Type B pancreatic cell (in vitro differentiated cells): ENCODE measurements at places on chromosomes 11 and 22.

- DNase-seq: no peak
- peaks cover 46% of the 10 kb centered on the region for H3K27me3 ChIP-seq
- no peak overlapping the region for H3K4me3 ChIP-seq
- H3K27ac ChIP-seq: no peak overlapping the region
Measured at GRCh38 chr22:39938509-39939111, 21.6 kb upstream of the TMA7B start.

DNA sequence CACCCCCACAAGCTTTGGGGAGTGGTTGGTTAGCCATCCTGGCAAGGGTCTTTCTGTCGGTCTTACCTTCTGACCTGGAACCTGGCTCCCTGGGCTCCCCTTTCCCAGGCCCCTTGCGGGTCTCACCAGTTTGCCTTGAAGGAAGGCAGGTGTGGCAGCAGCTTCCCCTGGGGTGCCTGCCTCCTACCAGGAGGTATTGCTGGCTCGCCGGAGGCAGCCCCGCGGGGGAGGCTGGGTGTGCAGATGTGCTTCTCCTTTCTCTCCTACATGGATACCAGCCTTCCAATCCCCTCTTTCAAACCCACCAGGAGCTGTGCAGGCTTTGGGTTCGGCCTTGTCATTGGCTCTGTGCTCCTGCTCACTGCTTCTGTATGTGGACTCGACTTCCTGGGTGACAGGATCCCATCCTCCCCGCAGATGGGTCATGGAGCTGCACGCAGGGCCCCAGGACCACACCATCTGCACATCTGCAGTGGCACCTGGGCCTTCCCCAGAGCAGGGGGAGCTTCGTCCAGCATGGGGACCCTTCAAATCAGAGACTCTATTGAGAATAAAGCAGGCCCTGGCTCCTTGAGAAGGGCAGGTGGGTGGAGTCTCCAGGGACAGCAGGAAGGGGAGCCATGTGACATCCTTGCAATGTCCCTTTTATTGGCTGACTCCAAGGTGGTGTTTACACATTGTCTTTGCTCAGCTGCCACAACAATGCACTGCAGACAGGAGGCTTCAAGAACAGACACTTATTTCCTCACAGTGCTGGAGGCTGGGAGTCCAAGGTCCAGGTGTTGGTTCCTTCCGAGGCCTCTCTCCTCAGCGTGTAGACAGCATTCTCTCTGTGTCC lies 592.0 kb downstream of the BRD1 start:
- peak; percentile 56 for DNase-seq
- no peak overlapping the region for H3K27ac ChIP-seq
- H3K4me1 ChIP-seq: no peaks in the 10 kb centered on the region
- no peak overlapping the region for H3K4me3 ChIP-seq

DNA sequence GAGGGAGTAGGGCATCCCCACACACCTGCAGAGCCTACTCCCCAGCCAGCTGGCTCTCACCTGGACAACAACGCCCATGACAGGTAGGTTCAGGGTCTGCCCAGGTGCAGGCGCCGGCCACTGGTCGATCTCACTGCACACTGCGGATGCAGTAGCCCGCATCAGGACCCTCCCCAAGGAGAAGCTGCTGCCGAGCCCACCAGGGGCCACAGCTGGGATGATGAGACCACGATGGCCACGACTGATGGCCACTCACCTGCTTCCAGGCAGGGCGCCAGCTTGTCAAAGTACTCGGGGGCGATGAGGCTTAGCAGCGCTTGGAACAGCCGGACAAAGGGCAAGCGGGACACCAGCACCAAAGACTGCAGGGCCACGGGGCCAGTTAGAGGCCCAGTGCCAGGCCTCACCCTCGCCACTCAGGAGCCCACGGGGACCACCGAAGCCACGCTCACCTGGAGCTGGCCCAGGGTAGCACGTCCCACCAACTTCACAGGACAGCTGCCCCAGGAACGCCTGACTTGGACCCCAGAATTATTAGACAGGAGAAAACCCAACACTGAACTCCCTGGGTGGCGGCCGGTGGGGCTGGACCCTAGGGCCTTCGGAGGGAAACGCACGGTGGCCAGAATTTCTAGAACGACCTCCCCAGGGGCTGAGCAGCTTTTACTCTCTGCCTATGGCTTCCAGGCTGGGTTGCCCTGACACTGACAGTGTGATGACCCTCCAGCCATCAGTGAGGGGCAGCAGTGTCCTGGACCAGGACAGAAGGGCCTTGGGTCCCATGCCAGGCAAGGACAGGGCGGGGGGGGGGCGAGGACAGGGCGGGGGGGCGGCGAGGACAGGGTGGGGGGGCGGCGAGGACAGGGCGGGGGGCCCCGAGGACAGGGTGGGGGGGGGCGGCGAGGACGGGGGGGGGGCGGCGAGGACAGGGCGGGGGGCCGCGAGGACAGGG lies 8.9 kb upstream of the PLXNB2 start:
- no peaks in the 10 kb centered on the region for H3K36me3 ChIP-seq
- no peaks in the 10 kb centered on the region for H3K27me3 ChIP-seq
- no peak for DNase-seq
- H3K27ac ChIP-seq: no peak overlapping the region

DNA sequence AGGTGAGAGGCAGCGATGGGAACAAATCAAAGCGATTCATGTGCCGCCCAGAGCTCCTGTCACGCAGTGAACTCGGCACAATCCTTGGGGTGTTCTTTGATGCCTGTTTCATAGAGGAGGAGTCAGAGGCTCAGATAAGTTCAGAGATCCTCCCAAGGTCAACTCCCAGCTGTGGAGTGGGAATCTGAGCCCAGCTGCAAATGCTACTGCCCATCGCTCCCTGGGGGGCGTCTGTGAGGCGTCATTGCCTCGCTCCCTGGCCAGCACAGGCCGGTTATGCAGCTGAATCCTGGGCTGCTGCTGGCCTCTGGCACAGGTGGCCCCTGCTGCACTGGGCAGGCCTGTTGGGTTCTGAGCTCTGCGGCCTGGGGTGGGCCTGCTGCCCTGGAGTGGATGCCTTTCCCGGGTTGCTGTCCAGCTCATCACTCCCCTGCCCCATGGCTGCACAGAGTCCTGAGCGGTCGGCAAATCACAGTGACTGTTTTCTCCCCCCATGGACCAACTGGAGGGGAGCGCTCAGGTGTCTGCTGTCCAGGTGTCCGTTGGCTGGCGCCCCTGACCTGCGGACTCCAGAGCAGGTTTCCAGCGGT lies 36.3 kb upstream of the SHISAL1 start:
- no peak overlapping the region for H3K27ac ChIP-seq
- peaks cover 1% of the 10 kb centered on the region for H3K27me3 ChIP-seq
- no peaks in the 10 kb centered on the region for H3K36me3 ChIP-seq

- DNase-seq: no peak
- no peaks in the 10 kb centered on the region for H3K27me3 ChIP-seq
- no peak overlapping the region for H3K27ac ChIP-seq
Measured at GRCh38 chr11:94629741-94630140, 62.6 kb downstream of the PIWIL4 start.

- peaks cover 4% of the 10 kb centered on the region for H3K27me3 ChIP-seq
- no peak overlapping the region for H3K27ac ChIP-seq
- DNase-seq: no peak
- no peaks in the 10 kb centered on the region for H3K36me3 ChIP-seq
Measured at GRCh38 chr11:127506126-127506525, 505.6 kb upstream of the KIRREL3 start.

DNA sequence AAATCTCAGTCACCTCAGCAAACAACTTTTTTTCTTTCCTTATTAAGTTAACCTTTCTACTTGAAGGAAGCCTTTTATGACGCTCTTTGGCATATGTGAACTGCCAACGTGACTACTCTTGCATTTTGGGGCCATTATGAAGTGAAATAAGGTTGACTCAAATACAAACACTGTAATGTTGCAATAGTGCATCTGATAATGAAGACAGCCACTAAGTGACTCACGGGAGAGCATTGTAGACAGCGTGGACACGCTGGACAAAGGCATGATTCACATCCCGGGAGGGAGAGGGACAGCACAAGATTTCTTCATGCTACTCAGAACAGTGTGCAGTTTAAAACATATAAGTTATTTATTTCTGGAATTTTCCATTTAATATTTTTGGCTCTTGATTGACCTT lies 560.8 kb downstream of the ETS1 start:
- H3K4me1 ChIP-seq: peaks cover 6% of the 10 kb centered on the region
- H3K36me3 ChIP-seq: no peaks in the 10 kb centered on the region
- H3K27ac ChIP-seq: no peak overlapping the region
- peaks cover 21% of the 10 kb centered on the region for H3K27me3 ChIP-seq
- DNase-seq: no peak
